ENCODE measurements at places on chromosomes 2 and 18. TPM values are rescaled to one million over a fixed set of nuclear protein-coding genes. Genes with fewer than 3 reads are reported as not detected.

The UCN gene
- total RNA-seq = 0.15 TPM

The PLB1 gene
- total RNA-seq = 0.34 TPM

The GNAL gene
- 0.34 TPM for total RNA-seq

The DIPK1C gene
- total RNA-seq = not detected

The RAMP1 gene
- total RNA-seq = 23.4 TPM

The ANTXR1 gene
- 24.5 TPM for total RNA-seq

The RGPD3 gene
- under 0.01 TPM for total RNA-seq

The PLA2R1 gene
- total RNA-seq = 1.5 TPM

The C2orf81 gene
- total RNA-seq = 3.7 TPM

The ACADL gene
- total RNA-seq = not detected

The SERPINB11 gene
- not detected for total RNA-seq

The TUBB8B gene
- total RNA-seq = not detected
